ENCODE measurements at places on chromosomes 11 and 22.

GRCh38 chr22:40055143-40055883, 60.6 kb downstream of the FAM83F start:
- no peak for DNase-seq

- no peak for DNase-seq
Observed at GRCh38 chr11:16034074-16034473, 322.3 kb downstream of the SOX6 start.

DNA sequence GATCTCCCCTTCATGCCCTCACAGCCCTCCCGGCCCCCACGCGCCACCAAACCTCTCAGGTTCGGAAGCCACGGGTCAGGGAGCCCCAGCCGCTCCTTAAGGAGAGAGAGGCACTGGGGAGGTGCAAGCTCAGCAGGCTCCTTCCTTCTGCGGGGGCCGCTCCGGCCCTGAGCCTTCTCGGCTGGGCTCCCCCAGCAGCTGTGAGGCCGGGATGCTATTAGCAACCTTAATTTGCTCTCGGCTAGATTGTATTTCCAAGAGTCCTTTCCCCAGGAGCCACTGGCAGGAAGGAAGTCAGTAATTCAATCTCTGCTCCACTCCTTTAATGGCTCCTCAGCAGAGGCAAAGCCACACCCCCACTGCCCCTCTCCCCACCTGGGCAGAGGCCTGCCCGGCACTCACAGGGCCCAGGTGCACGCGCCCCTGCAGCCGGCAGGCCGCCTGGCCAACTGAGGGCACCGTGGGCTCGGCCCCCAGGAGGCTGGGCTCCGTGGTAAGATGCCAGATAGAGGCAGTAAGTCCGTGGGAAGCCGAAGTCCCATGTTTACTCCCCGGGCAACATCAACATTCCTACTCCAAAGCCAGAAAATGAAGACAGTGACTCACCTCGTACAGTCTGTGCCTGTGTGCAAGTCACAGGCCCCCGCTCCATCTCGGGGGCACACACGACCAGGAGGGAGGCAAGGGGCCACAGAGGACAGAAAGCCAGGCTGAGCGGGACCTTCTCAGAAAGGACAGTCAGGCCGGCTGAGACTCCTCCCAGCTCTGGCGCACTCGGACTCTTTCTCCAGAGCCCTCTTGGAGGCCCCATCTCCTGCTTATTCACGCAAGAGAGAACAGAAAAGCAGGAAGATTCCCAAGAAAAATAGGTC, 5.2 kb downstream of the IGSF9B start:
- DNase-seq, result no peak

GRCh38 chr11:46696212-46696558, 4.2 kb downstream of the ARHGAP1 start:
- DNase-seq, result no peak

GRCh38 chr22:24516301-24516737, 21.2 kb downstream of the UPB1 start:
- DNase-seq, result no peak

- DNase-seq, result no peak
Observed at GRCh38 chr11:10236840-10237239, 57.2 kb downstream of the SBF2 start.

GRCh38 chr11:131683666-131684065, 313.3 kb downstream of the NTM start:
- no peak for DNase-seq

GRCh38 chr11:12380565-12381325, 3.4 kb downstream of the PARVA start:
- no peak for DNase-seq

DNA sequence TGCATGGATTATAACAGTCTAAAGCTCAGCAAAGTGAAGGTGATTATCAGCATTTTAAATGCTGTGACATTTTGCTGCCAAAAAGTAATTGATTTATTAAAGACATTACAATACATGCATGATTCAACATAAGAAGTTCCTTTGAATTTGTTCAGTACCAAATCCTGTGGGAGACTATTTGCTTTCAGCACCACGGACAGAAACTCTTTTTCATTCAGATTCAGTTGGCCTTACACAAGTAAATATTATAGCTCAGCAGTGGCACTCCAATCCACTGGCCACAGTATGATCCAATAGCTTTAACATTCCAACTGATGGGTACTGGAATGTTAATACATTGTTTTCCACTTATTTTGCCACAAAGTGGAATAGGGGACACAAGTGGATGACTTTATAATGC, 806.7 kb downstream of the NTM start:
- DNase-seq, result no peak

- no peak for DNase-seq
Observed at GRCh38 chr11:21268036-21268435, 598.6 kb downstream of the NELL1 start.

DNA sequence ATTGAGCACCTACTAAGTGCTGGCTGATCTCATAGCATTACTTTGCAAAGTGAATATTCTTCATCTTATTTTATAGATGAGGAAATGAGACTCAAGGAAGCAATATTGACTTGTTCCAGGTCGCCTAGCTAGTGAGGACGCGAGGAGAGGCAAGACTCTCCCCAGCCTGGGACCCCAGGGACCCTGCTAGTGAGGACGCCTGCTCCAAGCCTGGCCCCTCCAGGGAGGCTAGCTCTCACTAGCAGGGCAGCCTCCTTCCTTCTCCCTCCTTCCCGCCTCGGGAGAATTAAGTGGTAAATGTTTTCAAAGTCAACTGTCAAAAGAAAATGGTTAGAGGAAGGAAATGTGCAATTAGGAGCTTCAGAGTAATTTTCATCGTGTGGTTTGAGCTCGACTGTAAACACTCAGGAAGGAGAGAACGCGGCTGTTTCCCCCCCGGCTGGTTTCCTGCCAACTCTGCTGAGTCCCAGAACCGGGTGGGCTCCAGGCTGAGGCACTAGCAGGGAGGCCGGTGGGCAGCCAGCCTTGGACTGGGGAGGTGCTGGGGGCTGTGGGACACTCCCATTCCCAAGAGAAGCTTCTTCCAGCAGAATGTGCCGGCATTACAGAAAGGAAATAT, 17.9 kb downstream of the MYEOV start:
- no peak for DNase-seq

DNA sequence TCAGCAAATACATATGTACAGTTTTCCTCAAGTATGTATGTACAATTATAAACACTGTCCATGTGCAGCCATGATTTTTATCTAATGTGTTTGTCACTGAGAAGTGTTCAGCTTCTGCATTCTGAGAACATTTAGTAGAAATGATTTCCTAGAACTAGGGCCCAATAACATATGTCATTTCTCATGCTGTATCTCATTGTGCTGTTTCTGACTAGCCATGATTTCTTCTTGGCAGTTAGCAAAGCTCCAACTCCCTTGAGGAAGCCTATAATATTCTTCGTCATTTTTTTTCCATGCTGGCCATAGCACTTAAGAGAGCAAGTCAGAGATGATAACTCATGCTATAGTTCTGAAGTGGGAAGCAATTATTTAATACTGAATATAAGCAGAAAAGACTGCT, 187.8 kb downstream of the DDX10 start:
- DNase-seq, result no peak

DNA sequence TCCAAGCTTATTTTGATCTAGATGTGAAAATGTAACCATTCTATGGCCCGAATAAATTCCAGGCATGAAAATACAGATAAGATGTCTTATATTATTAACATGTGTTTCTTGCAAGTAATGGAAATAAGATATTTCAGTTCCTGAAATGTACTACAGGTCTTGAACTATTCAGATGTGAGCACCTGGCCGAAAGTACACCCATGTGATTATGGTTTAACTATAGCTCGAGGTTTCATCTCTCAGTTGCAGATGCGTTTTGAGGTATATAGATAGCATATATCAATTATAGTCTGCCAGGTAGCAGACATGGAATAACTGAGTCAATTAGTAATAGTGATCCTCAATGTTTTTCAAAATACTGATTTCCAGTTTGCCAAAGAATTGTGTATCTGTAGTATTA, 68.3 kb downstream of the DDIAS start:
- no peak for DNase-seq

DNA sequence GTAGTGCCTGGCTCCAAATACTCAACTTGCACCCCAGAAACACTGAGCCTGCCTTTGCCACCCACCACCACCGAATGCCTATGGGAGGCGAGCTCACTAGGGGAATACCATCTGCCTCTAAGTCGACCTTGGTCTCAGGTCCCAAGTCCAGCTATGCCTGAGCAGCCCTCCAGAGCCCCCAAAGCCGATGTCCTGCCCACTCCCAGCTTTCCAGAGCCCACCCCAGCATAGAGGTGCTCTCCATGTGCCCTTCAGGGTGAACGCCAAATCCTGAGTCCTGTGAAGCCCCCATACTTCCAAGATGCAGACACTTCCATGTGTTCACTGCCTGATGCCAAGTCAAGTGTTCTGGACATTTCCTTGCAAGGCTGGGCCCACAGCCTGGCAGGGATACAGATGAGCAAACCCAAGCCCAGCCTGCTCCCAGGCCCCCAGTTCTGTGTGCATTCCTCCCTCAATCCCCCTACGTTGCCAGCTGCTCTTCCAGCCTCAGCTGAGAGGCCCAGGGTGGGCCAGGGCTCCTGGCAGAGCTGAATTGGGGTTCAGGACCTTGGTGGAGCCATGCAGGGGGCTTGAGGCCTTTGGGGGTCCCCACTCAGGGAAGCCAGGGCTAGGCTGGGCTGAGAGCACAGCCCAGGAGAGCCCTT, 2.6 kb upstream of the KMT5B start:
- no peak for DNase-seq

- no peak for DNase-seq
Observed at GRCh38 chr22:48495751-48496080, 1332.0 kb downstream of the BRD1 start.
